Skeletal muscle tissue (tissue), 5 donors: ENCODE measurements at places on chromosomes 12 and 14. TPM values are rescaled to one million over a fixed set of nuclear protein-coding genes. Genes with fewer than 3 reads are reported as not detected.

The FIGNL2 gene
- total RNA-seq = 1.0 TPM

The WNT1 gene
- not detected for total RNA-seq

The CLEC4C gene
- not detected for total RNA-seq

The CCDC198 gene
- total RNA-seq = not detected

The RASSF8 gene
- total RNA-seq = 29.7 TPM

The FOXN4 gene
- total RNA-seq = not detected

The C12orf42 gene
- total RNA-seq = 1.0 TPM

The RAPGEF3 gene
- 8.4 TPM for total RNA-seq
